ENCODE measurements at places on chromosomes 16 and 17. TPM values are rescaled to one million over a fixed set of nuclear protein-coding genes. Genes with fewer than 3 reads are reported as not detected.

- DNase-seq = no peak
These were observed 12.8 kb upstream of the PAFAH1B1 start for GRCh38 chr17:2580661-2581060.

DNA sequence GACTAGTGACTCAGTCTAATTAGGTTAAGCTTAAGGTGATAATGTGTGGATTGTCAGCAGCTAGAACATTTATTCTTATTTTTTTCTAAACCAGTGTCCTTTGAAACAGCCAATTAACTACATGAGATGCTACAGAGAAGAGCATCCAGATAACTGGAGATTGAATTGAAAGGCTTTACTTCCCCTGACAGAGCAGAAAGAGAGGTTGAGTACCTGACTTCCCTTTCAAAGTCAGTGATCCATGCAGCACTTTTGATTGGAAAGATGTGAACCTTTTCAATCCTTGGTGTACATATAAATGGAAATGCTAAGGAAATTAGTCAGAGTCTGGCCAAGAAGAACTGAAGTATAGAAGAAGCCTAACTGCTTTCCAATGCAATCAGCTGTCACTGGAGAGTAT is 653.8 kb downstream of the CDH8 start:
- no peak for DNase-seq

- no peak for DNase-seq
These were observed 343.8 kb downstream of the SNX29 start for GRCh38 chr16:12320298-12320706.

GRCh38 chr17:48456589-48456988 is 26.6 kb upstream of the SKAP1 start:
- DNase-seq = no peak

NEUROD2 gene
- total RNA-seq = 6.3 TPM

MT1A gene
- not detected for total RNA-seq

DNA sequence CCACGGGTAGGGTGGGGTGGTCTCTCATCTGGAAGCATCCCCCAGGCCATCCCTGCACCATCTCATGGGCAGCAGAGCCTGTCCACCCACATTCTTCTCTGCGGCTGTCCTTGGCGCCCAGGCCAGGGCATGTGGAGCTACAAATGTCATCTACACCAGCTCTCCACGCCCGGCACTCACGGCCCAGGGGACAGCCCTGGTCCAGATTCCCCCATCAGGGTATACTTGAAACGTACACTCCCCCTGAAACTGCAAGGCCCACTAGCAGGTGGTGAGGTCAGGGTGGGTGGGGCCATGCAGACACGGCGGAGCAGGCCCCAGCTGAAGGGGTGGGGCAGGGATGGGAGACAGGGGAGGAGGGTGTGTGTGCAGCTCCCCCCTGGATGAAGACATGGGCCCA is 3.2 kb upstream of the SOX8 start:
- DNase-seq = no peak

SPATA20 gene
- total RNA-seq = 14.0 TPM

OR2C1 gene
- not detected for total RNA-seq

DNA sequence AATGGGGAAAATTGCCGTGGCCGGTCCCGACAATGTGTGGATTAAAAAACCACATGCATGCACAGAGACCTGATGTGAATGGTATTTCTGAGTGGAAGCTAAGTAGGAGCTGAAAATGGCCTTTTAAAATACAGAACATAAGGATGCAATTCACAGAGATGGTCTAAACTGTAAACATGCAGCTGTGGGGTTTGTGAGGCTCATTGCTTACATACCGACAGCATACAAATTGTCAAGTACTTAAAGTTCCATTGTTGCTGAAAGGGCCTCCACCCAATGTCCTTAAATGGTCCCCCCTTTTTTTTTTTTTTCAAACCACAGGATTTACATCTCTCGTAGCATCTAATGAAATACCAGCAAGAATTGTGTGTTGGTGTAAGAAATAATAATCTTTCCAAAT is 523.2 kb downstream of the MAF start:
- DNase-seq = no peak

- no peak for DNase-seq
These were observed 2.6 kb upstream of the GCGR start for GRCh38 chr17:81801327-81801726.

HOXB9 gene
- total RNA-seq = not detected

- DNase-seq = no peak
These were observed 177.2 kb downstream of the IRX5 start for GRCh38 chr16:55107851-55108250.

- DNase-seq = no peak
These were observed 60.7 kb upstream of the TEX2 start for GRCh38 chr17:64323774-64324173.

- DNase-seq = no peak
These were observed 88.6 kb upstream of the CHMP6 start for GRCh38 chr17:80902963-80903611.

CDIP1 gene
- total RNA-seq = 51.6 TPM

DNA sequence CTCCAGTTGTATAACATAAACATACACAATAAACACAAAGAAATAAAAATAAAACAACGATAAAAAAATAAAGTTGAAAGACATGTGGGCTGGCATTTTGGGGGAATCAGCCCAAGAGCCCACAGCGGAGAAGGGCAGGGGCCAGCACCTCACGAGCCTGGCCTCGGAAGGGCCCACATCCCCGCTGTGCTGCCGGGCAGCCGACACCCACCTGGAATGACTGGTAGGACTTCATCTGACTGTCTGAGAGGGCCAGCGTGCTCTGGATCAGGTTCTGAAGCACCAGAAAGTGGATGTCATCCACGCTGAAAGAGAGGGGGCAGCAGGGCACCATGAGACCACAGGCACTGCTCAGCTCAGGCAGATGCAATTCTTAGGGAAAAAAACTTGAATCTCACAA is 73.5 kb downstream of the GTF3C1 start:
- DNase-seq = no peak

DNA sequence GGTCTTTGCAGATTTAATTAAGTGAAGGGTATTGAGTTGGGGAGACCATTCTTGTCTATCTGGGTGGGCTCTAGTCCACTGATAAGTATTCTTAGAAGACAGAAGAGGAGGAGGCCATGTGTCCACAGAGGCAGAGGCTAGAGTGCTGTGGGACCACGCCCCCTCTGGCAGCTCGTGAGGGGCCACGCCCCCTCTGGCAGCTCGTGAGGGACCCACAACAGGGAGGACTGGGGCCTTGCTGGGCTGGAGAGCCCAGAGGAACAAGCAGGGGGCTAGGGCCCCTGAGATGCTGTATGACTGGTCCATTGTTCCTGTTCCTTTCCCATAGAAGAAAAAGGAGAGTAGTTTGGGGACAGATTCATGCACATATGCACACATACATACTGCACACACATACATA is 106.8 kb downstream of the METRNL start:
- no peak for DNase-seq

GRCh38 chr17:15085890-15086677 is 179.0 kb downstream of the PMP22 start:
- DNase-seq = no peak

DNA sequence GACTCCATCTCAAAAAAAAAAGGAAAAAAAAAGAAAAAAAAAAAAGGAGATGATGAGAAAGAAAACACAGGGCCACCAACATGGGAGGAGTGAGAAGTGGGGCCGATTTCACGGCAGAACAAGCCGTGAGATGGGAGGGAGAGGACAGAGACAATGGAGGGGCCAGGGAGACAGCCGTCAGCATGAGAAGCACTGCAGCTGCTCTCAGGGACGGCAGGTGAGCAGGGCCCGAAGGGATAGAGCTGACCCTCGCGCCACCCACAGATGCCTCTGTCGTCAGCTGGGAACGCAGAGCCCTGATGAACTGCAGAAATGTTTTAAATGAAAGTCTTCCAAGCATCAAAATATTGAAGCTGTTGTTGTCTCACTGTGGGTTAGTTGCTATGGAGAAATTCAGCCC is 20.3 kb downstream of the PITPNM3 start:
- DNase-seq = no peak

KRT33A gene
- not detected for total RNA-seq

ROGDI gene
- total RNA-seq = 113 TPM

DNA sequence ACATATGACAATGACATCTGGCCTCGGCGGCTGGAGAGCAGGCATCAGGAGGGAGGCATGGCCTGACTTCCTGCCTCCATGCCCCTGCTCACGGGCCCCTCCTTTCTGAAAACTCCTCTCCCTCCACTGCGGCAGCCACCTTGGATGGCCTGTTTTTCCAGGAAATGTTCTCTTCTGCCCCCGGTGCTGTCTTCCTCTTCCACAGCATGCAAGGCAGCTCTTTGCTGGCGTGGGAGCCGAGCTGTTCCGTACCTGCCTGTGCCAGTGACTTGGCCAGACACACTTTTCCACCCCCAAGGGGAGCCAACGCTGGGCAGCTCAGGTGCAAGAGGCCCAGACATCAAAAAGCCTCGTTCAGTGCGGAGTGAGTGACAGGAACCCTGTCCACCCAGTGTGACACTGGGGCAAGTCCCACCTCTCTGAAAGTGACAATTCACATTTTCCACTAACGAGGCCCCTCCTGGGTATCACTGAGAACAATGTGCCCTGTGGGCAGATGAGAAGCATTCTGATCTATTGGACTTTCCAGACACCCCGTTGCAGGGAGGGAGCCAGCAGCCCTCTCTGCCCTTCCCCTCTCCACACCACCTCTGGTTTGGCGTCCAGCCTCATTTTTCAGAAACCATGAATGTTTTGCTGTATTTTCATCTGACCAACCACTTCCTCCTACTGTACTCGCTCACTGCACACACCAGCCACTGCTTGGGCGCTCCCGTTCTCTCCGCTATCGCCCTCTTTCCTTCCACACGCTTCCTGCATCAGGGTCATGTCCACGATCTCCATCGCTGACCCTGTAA is 31.2 kb downstream of the NSMCE1 start:
- no peak for DNase-seq

DNA sequence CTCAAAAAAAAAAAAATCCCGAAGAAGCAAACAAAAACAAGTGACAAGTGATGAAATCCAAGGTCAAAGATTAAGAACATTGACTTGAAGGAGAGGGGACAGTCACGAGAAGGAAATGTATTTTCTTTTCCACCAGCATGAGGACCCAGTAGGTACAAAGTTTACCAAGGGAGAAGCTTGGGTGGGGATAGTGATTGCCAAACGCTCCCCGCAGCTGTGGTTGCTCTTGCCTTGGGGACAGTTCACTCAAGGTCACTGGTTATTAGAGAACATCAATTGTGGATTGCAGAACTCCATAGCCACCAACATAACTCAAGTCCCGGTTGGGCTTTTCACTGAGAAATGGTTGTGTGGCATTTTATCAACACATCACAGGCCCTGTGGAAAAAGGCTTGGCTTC is 27.0 kb downstream of the RSL1D1 start:
- no peak for DNase-seq

- DNase-seq = no peak
These were observed 480 bp downstream of the MRPS7 start for GRCh38 chr17:75262112-75262606.

GRCh38 chr17:35645923-35646322 is 58.8 kb downstream of the AP2B1 start:
- no peak for DNase-seq

DNA sequence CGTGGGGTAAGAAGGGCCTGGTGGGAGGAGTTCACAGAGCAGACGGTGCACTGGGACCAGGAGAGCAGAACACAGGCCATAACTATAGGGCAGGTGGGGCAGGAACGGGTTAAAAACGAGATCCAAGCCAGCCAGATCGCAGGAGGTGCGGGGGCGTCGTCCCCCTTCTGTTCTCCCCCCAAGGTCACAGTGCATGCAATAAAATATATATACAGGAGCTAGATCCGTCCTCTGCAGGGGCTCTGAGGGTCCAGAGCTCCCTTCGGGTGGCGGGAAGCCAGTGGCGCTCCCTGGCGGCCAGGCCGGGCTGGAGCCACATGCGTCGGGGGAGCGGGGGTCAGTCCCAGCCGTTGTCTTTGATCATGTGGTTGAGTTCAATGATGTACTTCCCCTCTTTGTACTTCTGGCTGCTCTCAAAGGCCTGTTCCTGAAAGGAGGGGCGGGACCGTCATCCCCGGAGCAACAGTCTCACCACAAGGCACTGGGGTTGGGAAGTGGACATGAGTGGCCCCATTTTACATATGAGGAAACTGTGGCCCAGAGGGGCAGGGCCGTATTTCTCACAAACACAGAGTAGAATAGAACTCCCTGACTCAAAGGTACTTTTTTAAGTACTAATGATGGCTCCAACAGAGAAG is 768 bp upstream of the TBX6 start:
- DNase-seq = peak; percentile 86

DNA sequence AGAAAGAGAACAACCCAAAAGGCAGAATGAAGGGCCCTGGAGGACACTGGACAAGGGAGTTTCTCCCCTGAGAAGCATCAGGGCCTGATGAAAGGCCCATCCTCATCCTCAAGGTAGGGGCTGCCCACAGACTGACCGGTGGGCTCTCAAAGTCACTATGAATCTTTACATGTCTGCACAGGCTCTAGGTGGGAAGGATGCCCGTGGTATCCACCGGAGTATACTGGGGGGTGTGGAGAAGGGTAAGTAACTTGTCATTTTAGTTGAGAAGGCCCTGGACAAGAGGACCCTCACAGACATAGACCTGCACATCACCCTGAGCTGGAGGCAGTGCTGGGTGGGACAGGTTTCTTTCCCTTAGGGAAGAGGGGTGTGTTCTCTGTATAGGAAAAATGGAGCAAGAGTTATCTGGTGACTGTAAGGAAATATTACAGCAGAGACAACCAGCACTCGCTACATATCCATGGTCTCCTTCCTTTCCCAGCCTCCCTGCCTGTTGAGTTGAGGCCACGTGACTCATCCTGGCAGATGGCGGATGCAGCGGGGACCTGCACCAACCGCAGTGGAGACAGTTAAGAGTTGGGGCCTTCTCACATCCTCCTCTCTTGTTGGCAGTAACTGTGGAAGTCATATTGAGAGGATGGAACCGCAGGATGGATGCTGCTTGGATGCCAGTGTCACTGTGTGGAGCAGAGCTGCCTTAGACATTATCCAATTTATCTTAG is 45.6 kb upstream of the KCNJ12 start:
- no peak for DNase-seq

- DNase-seq = no peak
These were observed 134.7 kb upstream of the NETO2 start for GRCh38 chr16:47278306-47278970.

Measured in glutamatergic neuron (in vitro differentiated cells).